ENCODE measurements at places on chromosomes 12 and 14. TPM values are rescaled to one million over a fixed set of nuclear protein-coding genes. Genes with fewer than 3 reads are reported as not detected.

CFAP54 gene
- polyA plus RNA-seq, result 8.4 TPM

BMP4 gene
- 8.4 TPM for polyA plus RNA-seq

KICS2 gene
- 7.9 TPM for polyA plus RNA-seq

TECPR2 gene
- polyA plus RNA-seq, result 43.6 TPM

TAS2R13 gene
- polyA plus RNA-seq, result not detected

TMTC1 gene
- 8.4 TPM for polyA plus RNA-seq

TAS2R43 gene
- polyA plus RNA-seq, result not detected

TOX4 gene
- 120 TPM for polyA plus RNA-seq

SLC2A14 gene
- 203 TPM for polyA plus RNA-seq

CLEC2B gene
- polyA plus RNA-seq, result 3.3 TPM

RPS29 gene
- polyA plus RNA-seq, result 1,765 TPM
